D721Med (cell line): ENCODE measurements at places on chromosomes 6 and 20.

DNA sequence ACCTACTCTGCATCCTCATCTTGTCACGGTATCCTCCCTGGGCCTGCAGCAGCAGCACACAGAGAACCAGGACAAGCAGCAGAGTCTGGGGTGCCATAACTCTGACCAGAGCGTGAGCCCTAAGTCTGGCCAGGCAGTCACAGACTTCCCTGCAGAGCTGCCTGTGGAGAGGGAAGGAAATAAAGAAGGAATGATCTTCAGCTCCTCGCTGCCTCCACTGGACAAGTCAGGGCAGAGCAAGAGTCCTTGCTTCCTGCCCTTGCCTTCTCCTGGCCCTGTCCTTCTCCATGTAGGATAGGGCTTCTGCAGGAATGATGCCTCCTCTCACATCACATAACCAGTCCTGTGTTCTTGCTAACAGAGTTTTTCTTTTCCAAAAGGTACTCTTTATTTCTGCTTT, 15.9 kb upstream of the WFDC11 start:
- no peak for DNase-seq

DNA sequence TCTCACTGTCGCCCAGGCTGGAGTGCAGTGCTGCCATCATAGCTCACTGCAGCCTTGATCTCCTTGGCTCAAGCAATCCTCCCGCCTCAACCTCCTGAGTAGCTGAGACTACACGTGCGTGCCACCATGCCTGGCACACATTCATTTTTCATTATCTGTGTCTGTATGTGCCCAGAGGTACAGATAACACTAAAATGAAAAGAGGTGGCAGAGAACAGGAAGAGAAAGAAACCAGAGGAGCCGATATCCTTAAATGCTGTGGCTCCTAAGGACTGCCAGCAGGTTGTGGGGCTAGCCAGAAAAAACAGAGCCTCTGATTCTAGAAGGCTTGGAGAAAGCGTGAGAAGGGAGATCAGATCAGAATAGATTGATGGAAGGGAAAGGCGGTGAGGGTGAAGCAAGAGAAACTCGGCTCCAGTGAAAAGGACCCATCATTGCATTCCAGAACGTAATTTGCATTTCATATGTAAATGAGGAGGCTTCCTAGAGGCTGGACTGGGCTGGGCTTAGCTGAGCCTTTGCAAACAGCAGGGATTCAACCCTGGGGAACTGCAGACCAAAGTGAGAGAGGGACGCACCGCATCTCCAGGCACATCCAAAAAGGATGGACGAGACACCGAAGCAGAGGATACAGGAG, 64.2 kb downstream of the GCNT2 start:
- DNase-seq = no peak

- peak; percentile 85 for DNase-seq
These were observed 2.9 kb downstream of the EEF1A2 start for GRCh38 chr20:63495741-63496595.

DNA sequence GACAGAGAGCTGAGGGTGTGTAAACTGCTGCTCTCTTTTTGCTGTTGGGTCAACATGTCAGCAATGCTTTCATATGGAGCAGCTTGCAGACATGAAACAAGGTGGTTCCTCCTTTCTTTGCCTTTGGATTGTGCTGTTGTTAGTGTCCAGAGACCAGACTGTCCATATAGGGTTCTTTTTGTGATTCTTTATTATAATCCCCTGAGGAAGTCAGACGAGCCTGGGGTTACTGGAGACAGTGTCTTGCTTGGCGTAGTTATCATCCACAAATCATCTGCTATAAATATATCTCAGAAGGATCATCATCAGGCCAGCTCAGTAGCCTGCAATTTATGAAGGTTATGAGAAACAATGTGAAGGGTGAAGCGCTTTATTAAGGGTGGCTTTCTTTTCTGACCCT, 2.3 kb upstream of the ADGRB3 start:
- DNase-seq = no peak

DNA sequence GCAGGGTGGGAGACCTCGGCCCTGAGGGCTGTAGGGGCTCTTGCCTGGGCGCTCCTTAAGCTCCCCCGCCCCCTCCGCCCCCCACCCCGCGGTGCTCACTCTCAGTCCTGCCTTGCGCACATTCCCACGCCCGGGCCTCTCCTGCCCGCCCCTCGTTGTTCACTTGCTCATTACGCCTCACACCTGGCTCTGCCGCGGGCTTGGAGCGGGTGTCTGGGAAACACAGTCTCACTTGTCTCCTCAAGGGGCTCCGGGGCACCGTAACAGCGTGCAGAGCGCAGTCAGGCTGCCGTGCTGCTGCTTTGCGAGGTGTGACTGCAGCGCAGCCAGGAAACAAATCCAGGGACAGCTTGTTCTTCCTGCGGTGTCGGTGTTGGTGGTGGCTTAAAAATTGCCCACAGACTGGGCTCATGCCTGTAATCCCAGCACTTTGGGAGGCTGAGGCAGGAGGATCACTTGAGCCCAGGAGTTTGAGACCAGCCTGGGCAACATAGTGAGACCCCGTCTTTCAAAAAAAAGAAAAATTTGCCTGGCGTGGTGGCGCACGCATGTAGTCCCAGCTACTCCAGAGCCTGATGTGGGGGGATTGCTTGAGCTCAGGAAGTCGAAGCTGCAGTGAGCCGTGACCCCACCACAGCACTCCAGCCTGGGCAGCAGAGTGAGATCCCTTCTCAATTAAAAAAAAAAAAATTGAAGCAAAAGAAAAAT, 4.6 kb downstream of the NPBWR2 start:
- peak; percentile 51 for DNase-seq

DNA sequence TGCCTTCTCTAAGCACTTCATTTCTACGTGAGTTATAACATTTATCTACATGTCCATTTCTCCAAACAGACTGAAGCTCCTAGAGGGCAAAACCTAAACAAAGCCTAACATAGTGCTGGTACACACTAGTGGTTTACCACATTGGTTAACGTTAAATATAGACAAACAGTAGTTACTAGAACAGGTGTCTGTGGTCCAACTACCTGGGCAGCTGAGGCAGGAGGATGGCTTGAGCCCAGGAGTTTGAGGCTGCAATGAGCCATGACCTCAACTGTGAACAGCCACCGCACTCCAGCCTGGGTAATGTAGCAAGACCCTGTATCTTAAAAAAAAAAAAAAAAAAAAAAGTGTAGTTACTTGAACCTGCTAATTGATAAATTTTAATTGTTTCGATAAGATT, 26.5 kb downstream of the PTPRK start:
- no peak for DNase-seq

GRCh38 chr20:61057443-61058121, 194.5 kb upstream of the CDH4 start:
- no peak for DNase-seq

- DNase-seq = no peak
These were observed 117.4 kb downstream of the ADAT2 start for GRCh38 chr6:143333081-143333480.

DNA sequence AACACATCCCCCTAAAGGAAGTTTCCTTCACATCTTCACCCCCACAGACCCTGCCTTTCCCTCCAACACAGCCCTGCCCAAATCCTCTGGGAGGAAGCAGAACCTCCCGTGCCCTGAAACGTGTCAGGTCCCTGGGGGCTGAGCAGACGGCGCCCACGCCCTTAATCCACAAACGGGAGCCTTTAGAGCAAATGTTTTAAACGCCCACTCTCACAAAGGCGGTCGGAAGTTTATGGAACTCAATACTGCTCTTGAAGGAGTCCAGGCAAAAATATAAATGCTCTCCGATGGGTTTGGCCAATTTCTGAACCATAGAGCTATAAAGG, 237.1 kb upstream of the AFDN start:
- no peak for DNase-seq

- DNase-seq = no peak
These were observed 13.5 kb downstream of the NCOA7 start for GRCh38 chr6:125804264-125804663.

GRCh38 chr20:63440366-63440955, 32.0 kb downstream of the KCNQ2 start:
- DNase-seq = no peak

GRCh38 chr6:106581468-106581867, 47.8 kb downstream of the RTN4IP1 start:
- no peak for DNase-seq

GRCh38 chr20:7272512-7272911, 505.0 kb downstream of the BMP2 start:
- no peak for DNase-seq

GRCh38 chr6:107115695-107116327, 496 bp upstream of the BEND3 start:
- peak; percentile 48 for DNase-seq

DNA sequence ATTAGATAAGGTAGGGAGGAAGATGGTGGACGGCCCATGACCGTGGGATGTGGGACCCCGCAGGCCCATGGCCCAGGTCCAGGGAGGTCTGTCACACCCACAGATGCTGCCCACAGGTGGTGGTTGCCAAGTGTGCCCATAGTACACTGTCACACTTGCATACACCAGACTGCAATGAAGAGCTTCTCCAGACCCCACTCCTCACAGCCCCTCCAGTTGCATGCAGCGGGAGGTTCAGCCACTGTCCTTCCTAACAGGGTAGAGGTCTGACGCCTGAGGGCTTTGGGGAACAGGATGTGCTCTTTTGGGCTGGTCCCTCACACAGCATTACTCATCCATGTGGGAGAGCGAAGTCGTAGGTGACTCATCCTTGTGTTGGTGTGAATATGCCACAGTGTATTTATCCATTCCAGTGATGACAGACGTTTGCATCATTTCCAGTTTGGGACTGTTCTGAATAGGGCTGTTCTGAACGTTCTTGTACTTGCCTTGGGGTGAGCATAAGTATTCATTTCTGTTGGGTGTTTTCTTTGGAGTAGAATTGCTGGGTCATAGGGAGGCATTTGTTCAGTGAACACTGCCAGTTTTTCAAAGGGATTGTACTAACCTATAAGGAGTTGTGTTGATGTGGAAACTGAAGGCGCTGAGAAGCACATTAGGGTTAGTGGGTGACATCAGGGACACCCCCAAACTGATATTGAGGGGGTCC, 10.1 kb upstream of the PYGB start:
- DNase-seq = no peak

- DNase-seq = no peak
These were observed 69.7 kb upstream of the ADTRP start for GRCh38 chr6:11848346-11848651.

GRCh38 chr20:3916364-3916763, 27.2 kb downstream of the PANK2 start:
- DNase-seq = no peak

- DNase-seq = no peak
These were observed 897 bp downstream of the CHD6 start for GRCh38 chr20:41617059-41617901.

- DNase-seq = no peak
These were observed 10.0 kb upstream of the NKX2-2 start for GRCh38 chr20:21523895-21524294.

DNA sequence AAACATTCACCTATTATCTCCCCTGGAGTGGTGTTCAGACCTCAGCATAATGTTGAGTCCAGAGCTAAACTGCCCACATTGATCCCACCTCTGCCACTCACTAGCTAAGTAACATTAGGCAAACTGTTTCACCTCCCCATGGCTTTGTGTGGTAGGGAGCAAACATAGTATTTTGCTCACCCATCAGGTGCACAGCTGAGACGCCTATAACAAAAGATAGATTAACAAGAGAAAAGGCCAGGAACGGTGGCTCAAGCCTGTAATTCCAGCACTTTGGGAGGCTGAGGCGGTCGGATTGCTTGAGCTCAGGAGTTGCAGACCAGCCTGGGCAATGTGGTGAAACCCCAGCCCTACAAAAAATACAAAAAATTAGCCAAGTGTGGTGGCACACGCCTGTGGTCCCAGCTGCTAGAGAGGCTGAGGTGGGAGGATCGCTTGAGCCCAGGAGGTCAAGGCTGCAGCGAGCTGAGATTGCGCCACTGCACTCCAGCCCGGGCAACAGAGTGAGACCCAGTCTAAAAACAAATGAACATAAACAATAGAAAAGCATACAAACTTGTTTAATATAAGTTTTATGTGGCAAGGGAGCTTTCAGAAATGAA, 91.6 kb downstream of the MAP3K7 start:
- no peak for DNase-seq

DNA sequence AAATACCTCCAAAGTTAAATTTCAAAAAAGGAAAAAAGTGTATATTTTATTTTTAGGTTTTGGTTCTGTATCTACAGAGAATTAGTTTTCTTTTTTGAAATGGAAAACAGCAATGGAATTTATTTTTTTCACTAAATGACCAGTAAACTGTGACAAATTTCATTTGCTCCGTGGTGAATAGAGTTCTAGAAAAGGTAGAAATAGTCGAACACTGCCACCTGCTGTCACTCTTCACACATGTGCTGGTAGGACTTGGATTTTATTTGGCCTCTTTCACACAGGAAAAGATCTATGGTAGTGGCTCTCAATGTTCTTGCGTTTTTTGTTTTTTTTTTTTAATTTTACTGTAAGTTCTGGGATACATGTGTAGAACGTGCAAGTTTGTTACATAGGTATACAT, 312.5 kb downstream of the EYA4 start:
- no peak for DNase-seq

GRCh38 chr6:15907914-15908518, 220.9 kb upstream of the MYLIP start:
- DNase-seq = no peak

GRCh38 chr6:2810092-2810671, 31.5 kb downstream of the SERPINB1 start:
- DNase-seq = no peak

- no peak for DNase-seq
These were observed 182.7 kb upstream of the DTNBP1 start for GRCh38 chr6:15845492-15845891.

GRCh38 chr6:70884074-70884983, 72.5 kb downstream of the B3GAT2 start:
- DNase-seq = peak; percentile 51

DNA sequence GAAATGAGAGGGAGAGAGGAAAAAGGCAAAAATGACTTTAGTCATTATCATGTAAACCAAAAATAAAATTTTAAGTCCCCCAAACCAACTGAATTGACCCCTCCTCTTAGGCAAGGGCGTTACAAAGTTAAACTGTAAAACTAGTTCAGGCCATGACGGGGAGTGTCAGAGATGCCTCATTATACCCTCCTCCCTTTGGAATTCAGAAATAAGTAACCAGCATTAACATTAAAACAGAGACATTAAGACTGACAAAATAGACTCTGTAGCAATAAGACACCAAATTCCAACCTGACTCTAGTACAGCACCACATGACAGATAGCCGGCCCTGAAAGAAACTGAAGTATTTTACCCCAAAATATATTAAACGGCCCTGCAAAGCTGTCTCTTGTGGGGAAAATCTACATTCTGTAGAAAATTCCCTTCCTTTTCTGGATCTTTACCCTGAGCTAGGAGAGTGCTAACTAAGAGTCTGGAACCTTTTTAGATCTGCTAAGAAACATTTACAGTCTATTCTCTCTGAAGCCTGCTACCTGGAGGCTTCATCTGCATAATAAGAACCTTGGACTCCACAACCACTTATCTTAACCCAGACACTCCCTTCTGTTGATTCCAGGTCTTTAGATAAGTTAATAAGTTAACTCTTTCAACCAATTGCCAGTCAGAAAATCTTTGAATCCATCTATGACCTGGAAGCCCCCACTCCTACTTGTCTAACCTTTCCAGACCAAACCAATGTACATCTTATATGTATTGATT, 150.7 kb downstream of the PKHD1 start:
- DNase-seq = no peak

GRCh38 chr20:49741977-49742376, 28.3 kb upstream of the B4GALT5 start:
- DNase-seq = no peak
